Stimulated activated CD4-positive, alpha-beta T cell treated with anti-CD3 and anti-CD28 coated beads, Interleukin-2, amount 100 ng/mL, for 24 hours (primary cell): ENCODE measurements at places on chromosomes 5 and 9.

DNA sequence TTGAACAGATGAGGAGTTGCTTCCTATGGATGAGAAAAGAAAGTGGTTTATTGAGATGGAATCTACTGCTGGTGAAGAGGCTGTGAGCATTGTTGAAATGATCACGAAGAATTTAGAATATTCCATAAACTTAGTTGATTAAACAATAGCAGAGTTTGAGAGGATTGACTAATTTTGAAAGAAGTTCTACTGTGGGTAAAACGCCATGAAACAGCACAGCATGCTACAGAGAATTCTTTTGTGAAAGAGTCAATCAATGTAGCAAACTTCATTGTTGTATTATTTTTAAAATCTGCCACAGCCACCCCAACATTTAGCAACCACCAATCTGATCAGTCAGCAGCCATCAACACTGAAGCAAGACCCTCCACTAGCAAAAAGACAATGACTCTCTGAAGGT, 309.1 kb downstream of the SPOCK1 start:
- no peak for DNase-seq

- no peak for DNase-seq
Measured at GRCh38 chr5:124289641-124290311, 456.7 kb downstream of the ZNF608 start.

DNA sequence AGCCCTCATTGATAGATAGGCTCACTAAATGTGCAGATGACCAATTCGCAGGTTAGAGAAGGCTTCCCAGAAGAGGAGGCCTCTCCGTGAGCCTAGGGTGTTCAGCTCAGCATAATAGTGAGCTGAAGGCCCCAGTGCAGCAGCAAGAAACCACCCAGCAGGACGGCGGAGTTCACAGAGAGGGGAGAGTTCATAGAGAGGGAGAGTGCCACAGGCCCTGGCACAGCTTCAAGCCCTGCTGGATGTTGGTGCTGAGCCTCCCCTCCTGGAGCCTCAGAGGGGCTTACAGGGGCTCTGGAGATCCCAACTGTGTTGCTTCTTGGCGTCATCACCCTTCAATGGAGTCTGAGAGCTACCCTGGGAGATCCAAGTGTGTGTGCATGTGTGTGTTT, 2.1 kb downstream of the SLC22A5 start:
- no peak for DNase-seq

- DNase-seq = no peak
Measured at GRCh38 chr5:153660919-153661318, 170.4 kb downstream of the GRIA1 start.

- DNase-seq = no peak
Measured at GRCh38 chr5:179061025-179061424, 852 bp downstream of the ZNF354C start.
